ENCODE measurements at places on chromosomes 7 and 10.

DNA sequence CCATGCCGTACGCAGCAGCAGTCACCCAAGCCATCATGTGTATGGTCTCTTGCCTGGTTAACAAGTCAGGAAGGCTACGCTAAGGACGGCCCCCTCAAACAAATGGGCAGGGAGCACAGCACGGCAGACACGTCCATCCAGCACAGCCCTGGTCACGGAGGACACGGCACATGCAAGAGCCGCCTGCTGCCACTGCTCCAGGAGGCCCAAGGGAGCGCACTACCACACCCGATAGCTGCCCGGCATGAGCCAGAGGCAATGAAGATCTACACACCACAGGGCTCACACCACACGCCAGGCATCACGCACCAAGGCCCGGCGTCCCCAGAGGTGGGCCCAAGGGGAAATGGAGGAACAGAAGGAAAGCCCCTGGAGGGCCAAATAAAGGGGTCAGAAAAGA is 134.2 kb downstream of the MAD1L1 start:
- DNase-seq: no peak

DNA sequence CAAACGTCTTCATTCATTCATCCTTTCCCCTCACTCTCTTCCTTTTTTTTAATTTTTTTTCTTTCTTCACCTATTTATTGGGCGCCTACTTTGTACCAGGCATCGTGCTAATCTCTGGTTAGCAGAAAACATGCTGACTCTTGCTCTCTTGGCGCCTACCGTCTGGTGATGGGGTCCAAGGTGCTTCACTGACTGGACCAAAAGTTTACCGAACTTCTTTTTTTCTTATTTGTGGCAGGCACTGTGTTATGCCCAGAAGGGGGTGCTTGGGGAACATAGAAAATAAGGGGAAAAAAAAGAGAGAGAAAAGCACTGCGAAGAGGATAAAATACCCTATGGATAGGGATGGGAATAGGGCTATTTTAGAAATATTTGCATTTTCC is 505 bp upstream of the FAM204A start:
- DNase-seq: no peak

DNA sequence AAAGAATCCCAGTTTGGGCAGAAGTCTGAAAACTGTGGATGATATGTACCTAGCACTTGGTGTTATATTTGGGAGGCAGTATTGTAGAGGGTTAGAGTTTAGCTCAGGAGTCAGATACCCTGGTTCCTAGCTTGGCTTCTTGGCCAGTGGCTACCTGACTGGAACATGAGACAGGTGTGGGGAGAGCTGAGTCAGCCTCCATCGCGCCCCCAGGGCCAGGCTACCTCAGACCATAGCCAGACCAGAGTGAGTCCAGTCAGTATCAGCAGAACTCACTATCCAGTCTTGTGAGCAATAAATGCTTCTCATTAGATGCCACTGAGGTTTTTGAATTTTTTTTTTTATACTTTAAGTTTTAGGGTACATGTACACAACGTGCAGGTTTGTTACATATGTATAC is 26.0 kb downstream of the CYP3A5 start:
- DNase-seq: no peak

- DNase-seq: no peak
These were observed 97.8 kb upstream of the DDC start for GRCh38 chr7:50662996-50663395.

DNA sequence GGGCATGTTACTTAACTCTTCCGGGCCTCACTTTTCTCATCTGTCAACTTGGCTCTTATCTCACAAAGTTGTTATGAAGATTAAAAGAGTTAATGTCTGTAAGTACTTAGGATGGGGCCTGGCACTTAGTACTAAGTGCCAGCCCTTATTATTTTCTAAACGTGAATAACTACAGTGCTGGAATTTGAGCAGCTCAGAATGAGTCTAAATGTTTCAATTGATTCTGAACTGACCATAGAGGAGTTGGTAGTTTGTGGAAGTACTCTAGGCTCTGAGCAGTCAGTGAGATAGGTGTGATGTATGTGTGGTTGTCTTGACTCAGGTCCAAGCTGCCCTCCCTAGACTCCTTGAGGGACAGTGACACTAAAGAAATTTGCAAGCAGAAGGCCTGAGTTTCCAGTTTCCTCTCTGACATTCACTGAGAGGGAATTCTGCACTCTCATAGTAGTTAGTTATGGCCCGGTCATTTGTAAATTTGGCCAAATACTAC is 18.5 kb upstream of the JAZF1 start:
- DNase-seq: no peak

DNA sequence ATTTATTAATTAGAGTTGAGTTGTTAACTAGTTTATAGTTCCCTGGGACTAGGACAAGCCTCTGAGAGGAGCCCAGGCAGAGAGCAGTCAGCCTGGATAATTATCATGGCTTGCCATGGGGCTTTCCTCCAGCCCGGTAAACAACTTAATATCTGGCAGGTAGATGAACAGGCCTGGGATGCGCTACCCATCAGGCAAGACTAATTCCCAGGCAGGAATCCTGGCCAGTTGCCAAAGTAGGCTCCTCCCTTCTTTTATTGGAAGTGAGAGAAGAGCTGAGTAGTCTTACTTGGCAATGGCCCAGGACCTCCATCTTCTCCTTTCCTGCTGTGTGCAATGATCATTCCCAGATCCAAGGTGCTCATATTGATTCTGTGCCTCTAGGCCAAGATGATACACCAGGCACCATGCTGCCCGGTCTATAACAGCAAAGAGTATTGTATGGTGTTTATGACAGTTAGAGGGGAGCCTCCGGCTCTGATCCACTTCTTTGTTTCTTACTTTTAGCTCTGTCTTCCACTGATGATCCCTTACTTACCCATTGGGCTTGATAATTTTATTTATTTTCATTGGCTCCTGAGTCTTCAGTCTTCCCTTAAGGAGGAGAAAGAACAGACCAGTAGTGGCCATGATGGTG is 408.7 kb downstream of the REEP3 start:
- no peak for DNase-seq

DNA sequence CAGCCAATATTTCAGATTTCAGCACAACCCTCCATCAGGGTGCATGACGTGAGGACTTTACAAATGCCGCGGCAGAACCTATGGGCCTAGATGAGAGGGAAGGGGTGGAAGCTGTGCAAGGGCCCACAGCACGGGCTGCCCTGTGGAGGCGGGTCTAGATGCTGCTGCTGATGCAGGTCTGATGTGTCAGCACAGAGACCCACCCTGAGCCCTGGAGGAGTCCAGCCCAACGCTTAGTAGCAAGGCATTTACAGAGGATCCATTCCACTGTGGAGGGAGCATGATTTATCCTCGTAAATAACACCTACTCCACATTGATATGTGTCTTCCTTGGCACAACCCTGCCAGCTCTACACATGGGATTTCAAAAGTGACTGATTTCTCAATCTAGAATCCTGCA is 48.5 kb downstream of the MYL10 start:
- no peak for DNase-seq

- no peak for DNase-seq
These were observed 393.8 kb downstream of the DNAJB6 start for GRCh38 chr7:157730614-157731013.

DNA sequence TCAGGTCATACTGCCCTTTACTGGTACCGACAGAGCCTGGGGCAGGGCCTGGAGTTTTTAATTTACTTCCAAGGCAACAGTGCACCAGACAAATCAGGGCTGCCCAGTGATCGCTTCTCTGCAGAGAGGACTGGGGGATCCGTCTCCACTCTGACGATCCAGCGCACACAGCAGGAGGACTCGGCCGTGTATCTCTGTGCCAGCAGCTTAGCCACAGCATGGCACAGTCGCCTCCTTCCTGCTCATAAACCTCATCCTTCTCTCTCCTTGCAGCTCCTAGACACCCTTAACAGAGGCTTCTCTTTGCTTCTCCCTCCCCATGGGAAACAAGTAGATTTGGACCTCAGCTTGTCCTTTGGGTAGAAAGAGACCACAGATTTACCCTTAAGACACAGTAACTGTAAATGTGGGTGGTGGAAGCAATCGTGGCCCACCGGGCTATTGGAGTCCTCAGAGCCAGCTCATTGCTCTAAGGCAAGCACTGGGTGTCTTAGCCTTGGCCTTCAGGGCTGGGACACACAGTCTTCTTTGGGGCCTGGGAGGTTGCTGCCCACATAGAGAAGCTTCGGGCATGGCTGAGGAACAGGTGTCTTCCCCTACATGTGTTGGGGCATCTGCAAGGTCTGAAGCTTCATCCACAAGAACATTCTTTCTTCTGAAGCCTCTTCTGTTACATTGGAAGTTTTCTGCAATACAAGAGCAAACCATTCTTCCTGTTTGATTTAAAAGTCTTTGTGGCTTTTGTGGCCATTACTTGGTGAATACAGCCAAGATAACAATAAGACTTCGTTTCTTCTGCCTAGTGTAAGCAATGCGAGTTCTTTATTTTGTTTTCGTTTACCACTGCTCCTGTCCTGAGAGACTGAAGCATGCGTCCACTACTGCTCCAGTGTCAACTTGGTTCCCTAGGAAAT is 95.5 kb upstream of the PRSS58 start:
- DNase-seq: no peak

DNA sequence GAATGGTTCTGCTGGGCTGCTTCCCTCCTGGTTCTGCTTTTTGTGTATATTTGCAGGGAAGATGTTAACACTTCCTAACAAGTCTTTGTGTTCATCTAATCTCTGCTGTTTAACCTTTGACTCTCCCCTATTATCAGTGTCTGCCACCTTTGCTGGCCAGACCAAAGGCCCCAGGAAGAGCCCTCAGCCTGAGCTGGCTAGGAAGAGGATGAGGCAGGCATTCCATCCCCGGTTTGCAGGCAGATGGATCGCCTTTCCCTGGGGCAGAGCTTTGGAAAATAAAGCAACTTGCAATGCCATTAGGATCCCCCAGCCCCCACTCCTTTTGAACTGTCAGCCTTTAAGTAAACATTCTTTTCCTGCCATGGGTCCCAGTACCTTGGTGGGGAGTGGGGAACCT is 19.0 kb downstream of the DPCD start:
- no peak for DNase-seq

GRCh38 chr7:77434570-77435275 is 18.6 kb upstream of the GSAP start:
- no peak for DNase-seq

DNA sequence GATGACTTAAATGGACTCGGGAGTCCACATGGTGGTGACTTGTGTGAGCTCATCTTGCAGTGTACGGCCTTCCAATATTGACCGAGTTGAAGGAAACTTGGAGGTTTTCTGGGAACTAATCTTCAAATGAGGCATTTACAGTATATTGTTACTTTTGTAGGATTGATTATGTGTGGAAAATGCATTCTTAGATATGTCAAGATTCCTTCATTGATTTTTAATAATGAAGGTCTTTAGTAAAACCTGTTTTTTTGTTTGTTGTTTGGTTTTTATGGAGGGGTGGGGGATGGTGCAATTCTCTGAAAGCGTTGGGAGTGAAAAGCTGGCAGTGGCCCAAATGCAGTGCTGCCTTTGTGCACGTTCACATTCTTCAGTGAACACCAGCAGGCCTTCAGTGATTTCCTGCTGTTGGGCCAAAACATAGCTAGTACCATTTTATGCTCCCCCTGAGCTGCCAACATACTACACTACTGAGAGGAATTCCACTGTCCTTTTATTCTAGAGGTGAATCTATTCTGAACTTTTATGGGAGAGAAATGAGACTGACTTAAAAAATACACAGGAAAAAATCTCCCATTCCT is 50.4 kb downstream of the CCNY start:
- DNase-seq: no peak

- peak; percentile 88 for DNase-seq
These were observed at the start of gene C7orf25 for GRCh38 chr7:42911454-42912447. Gene C7orf25, minus strand, starts transcription at chr7:42912070. Its CDS starts 1,170 bp downstream, at chr7:42910900.

DNA sequence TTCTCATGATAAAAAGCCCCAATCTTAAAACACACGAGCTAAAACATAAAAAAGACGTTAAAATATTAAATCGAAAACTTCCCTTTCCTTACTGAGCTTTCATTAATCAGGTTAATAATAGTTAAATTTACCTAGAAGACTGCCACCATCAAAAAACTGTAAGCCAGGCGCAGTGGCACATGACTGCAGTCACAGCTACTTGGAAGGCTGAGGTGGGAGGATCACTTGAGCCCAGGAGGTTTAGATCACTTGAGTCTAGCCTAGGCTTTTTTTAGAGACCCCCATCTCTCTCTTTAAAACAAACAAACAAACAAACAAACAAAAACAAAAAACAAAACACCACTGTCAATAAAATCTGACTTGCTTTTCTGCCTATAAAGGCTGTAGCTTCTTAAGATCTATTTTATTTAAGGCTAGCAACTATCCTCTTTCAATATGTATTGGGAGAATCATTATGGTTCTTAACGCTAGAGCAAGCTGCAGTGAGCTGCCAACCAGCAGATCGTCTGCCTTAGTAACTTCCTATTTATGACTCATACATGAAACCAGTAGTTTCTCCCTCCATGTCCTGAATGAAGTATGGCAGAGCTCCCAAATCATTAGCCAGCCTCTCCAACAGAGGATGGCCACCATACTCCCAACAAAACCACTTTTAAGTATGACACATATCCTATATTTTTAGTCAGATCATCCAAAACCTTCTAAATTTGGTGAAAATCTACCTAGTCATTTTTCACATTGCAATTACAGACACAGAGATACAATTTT is 163.7 kb downstream of the SRPK2 start:
- no peak for DNase-seq

GRCh38 chr7:90175667-90176066 is 21.4 kb downstream of the STEAP1 start:
- no peak for DNase-seq

GRCh38 chr7:114959931-114960330 is 38.0 kb downstream of the MDFIC start:
- no peak for DNase-seq

- no peak for DNase-seq
These were observed 28.8 kb upstream of the PRTFDC1 start for GRCh38 chr10:24981161-24981710.

DNA sequence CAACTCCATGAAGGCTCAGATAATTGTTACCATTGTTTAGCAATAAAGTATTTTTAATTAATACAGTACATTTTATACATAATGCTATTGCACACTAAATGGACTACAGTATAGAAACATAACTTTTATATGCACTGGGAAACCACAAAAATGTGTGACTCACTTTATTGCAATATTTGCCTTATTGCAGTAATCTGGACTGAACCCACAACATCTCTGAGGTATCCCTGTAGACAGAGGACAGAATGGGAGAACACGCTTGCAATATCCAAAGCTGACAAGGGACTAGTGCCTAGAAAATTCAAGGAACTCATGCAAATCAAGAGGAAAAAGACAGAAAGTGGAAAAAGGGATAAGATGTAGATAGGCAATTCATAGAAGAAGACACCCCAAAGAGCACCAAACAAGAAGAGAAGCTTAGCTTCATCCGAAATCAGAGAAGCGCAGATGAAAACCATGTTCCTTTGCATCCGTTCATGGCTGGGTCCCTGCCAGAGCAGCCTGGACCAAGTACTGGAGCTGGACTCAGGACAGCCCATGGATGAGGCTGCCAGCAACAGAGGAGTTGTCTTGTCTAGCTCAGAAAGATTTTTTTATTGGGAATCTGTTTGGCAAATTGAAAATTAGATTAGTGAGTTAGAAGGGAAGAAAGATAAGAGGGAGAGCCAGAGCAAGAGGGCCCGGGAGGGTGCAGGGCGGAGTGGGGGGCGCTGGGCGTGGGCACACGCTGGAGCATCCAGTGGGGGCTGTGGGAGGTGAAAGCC is 16.0 kb upstream of the GALNTL5 start:
- DNase-seq: no peak

All from stimulated activated CD4-positive, alpha-beta T cell treated with anti-CD3 and anti-CD28 coated beads, Interleukin-1b, Interleukin-23, amount 100 ng/mL, for 1 hour (primary cell).